CD14-positive monocyte (primary cell): ENCODE measurements at places on chromosomes 2 and 18.

GRCh38 chr2:161177969-161178368 is 17.7 kb downstream of the TANK start:
- H3K27ac ChIP-seq, result no peak overlapping the region
- H3K4me1 ChIP-seq, result peaks cover 60% of the 10 kb centered on the region
- peak; percentile 67 for DNase-seq
- H3K4me3 ChIP-seq, result no peak overlapping the region
- peaks cover 51% of the 10 kb centered on the region for H3K36me3 ChIP-seq
- no peaks in the 10 kb centered on the region for H3K27me3 ChIP-seq

GRCh38 chr2:40448476-40449079 is 3.3 kb downstream of the SLC8A1 start:
- peak overlapping the region; percentile 85 for H3K27ac ChIP-seq
- H3K4me1 ChIP-seq, result peaks cover 74% of the 10 kb centered on the region

DNA sequence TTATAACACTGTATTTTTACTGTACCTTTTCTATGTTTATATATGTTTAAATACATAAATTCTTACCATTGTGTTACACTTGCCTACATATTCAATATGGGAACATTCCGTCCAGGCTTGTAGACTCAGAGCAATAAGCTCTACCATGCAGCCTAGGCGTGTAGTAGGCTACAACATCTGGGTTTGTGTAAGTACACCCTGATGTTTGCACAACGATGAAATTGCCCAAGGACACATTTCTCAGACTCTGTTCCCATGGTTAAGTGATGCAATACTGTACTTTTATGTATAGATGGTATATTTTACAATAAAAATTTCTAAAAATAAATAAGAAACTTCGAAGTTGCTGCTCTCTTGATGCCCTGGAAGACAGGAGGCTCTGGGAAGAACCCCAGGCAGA is 38.4 kb downstream of the YPEL5 start:
- no peak overlapping the region for H3K4me3 ChIP-seq
- no peaks in the 10 kb centered on the region for H3K27me3 ChIP-seq
- peaks cover 11% of the 10 kb centered on the region for H3K4me1 ChIP-seq
- no peaks in the 10 kb centered on the region for H3K36me3 ChIP-seq
- DNase-seq, result peak; percentile 55

- no peaks in the 10 kb centered on the region for H3K4me1 ChIP-seq
- H3K27me3 ChIP-seq, result peaks cover 2% of the 10 kb centered on the region
- DNase-seq, result no peak
- H3K4me3 ChIP-seq, result no peak overlapping the region
- H3K27ac ChIP-seq, result no peak overlapping the region
Measured at GRCh38 chr2:147806846-147807245, 38.0 kb upstream of the ACVR2A start.

- no peak overlapping the region for H3K27ac ChIP-seq
- no peaks in the 10 kb centered on the region for H3K4me1 ChIP-seq
- H3K36me3 ChIP-seq, result no peaks in the 10 kb centered on the region
- DNase-seq, result no peak
Measured at GRCh38 chr2:142754182-142754581, 123.3 kb upstream of the KYNU start.

DNA sequence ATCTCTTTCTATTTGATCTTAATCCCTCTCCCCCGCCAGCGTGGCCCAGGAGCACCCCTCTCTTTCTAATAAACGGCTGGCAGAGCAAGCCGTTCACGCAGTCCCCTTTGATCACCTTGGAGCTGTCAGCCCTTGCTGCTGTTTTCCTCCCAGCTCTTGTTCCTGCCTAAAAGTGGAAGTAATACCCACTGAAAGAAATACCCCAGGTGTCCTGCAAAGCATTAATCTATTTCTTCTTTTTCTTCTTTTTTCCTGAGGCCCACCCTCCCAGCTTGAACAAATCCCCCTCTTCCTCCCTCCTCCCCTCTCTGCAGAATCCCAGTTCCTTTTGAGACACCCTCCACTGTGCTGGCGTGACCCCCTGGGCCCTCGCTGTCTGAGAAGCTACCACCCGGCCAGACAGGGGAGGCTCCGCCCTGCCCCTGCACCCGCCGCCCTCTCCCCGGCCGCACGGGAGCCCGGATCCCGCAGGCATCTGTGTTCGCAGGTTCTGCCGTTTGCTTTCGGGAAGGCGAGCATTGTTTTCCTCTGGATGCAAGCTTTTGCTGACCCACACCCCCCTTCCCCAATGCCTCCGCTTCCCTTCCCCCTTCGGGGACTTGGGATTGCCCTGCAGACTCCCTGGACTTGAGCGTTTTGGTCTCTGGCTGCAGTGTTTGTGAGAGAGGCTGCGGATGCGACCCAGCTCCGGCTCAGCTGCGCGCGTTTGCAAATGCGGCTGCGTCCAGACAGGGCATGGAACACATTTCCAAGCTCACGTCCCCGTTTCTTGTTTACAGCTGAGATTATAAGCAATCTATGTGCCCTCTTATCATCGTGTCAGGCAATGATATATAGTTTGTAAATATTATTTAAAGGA is 631.5 kb downstream of the NYAP2 start:
- peak; percentile 51 for DNase-seq
- H3K36me3 ChIP-seq, result no peaks in the 10 kb centered on the region
- H3K4me3 ChIP-seq, result peak overlapping the region; percentile 51
- H3K4me1 ChIP-seq, result peaks cover 35% of the 10 kb centered on the region
- no peaks in the 10 kb centered on the region for H3K27me3 ChIP-seq

- H3K4me3 ChIP-seq, result no peak overlapping the region
- no peaks in the 10 kb centered on the region for H3K36me3 ChIP-seq
- no peaks in the 10 kb centered on the region for H3K27me3 ChIP-seq
- H3K4me1 ChIP-seq, result peaks cover 8% of the 10 kb centered on the region
- H3K27ac ChIP-seq, result no peak overlapping the region
Measured at GRCh38 chr2:191836471-191836852, 10.4 kb downstream of the CAVIN2 start.

GRCh38 chr2:234285541-234285940 is 211.3 kb downstream of the ARL4C start:
- no peaks in the 10 kb centered on the region for H3K27me3 ChIP-seq
- H3K4me1 ChIP-seq, result peaks cover 8% of the 10 kb centered on the region
- H3K36me3 ChIP-seq, result no peaks in the 10 kb centered on the region
- no peak overlapping the region for H3K4me3 ChIP-seq

GRCh38 chr2:26651799-26652198 is 10.6 kb upstream of the CIB4 start:
- H3K4me3 ChIP-seq, result no peak overlapping the region
- H3K27ac ChIP-seq, result no peak overlapping the region
- H3K36me3 ChIP-seq, result no peaks in the 10 kb centered on the region
- H3K27me3 ChIP-seq, result no peaks in the 10 kb centered on the region

- H3K27me3 ChIP-seq, result no peaks in the 10 kb centered on the region
- peaks cover 12% of the 10 kb centered on the region for H3K36me3 ChIP-seq
- H3K27ac ChIP-seq, result no peak overlapping the region
- H3K4me3 ChIP-seq, result no peak overlapping the region
- no peak for DNase-seq
- peaks cover 12% of the 10 kb centered on the region for H3K4me1 ChIP-seq
Measured at GRCh38 chr2:53740170-53740569, 27.4 kb upstream of the CHAC2 start.

DNA sequence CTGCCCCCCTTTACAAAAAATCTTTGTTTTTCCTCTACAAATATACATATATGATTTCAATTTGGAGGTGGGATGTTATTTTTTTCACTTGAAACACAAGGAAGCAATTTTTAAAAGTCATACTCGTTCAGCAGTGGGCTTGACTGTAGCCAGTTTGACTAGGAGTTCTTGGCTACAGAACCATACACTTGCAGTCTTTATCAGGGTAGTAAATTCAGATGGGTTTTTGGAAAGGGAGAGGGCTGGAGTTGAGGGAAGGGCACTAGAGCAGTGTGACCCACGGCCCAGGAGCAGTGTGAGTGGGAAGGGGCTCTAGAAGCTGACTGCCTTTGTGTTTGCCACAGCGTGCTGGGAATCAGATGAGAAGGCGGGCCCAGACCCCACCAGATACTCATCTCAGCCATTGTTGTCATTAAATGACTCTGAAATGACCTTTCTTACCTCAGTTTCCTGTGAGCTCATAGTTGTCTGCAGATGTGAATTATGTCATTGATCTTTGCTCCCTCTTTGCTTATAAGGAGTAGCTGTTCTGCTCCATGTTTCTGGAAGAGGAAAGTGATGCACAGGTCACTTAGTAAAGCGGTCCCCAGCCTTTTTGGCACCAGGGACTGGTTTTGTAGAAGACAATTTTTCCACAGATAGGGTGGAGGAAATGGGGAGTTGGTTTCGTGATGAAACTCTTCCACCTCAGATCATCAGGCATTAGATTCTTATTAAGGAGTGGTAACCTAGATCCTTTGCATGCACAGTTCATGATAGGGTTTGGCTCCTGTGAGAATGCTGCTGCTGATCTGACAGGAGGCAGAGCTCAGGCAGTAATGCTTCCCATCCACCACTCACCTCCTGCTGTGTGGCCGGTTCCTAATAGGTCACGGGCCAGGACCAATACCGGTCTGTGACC is 116.8 kb downstream of the SPTBN1 start:
- no peak overlapping the region for H3K4me3 ChIP-seq
- no peaks in the 10 kb centered on the region for H3K36me3 ChIP-seq
- H3K4me1 ChIP-seq, result peaks cover 72% of the 10 kb centered on the region
- DNase-seq, result no peak
- no peaks in the 10 kb centered on the region for H3K27me3 ChIP-seq

GRCh38 chr2:120815292-120815691 is 79.6 kb downstream of the GLI2 start:
- H3K36me3 ChIP-seq, result no peaks in the 10 kb centered on the region
- H3K4me1 ChIP-seq, result no peaks in the 10 kb centered on the region
- DNase-seq, result no peak
- H3K27me3 ChIP-seq, result no peaks in the 10 kb centered on the region
- no peak overlapping the region for H3K27ac ChIP-seq
